ENCODE measurements at places on chromosomes 5 and 9.

DNA sequence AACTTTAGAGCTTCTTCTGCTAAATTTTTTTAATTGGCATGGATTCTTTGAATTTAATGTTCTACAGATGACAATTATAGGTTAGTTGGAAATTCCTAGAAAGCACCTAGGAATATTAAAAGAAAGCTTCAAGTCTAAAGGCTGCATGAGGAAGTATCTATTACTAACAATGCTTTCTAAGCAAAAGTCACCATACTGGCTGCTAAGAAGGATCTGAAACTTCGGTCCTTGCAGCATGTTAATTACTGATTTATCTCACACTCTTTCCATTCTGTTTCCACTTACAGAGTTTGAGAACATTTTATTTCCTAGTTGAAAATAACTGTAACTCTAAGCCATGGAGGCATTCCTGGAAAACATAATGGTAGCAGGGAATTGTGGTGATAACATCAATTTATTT, 8.4 kb downstream of the SEMA6A start:
- DNase-seq: no peak

DNA sequence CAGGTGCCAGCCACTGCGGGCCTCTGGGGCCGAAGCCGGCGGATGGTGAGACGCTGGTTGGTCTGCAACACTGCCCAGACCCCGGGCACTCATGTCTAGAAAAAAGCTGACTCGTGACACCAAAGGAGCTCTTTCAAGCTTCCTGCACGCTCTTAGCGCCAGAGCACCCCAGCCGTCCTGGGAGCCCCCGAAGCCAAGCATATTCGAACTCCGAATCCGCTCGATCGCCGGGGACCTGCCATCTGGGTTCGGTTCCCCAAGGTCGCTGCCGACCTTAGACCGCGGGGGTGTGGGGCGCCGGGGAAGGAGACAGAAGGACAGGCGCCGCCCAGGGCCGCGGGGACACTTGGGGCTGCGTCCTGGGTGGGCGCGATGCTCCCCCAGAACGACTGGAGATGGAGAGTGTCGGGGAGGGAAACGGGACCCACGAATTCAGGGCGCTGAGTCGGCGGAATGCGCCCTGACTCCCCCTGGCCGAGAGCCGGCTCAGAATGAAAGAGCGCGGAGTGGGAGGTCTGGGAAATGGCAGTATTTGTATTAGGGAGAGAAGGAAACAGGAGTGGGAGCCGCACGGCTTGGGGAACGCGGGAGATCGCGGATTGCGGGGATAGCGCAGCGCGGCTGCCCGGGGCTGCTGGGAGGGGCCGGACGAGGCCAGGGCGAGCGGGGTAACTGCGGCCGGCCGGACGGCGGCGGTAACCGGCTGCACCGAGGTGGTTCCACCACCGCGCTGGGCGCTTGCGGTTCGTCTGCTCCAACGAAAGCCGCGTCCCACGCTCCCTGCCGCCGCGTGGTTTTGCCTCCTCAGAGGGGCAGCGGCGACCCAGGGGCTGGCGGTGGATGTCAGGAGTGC, 20.1 kb upstream of the MARCHF6 start:
- no peak for DNase-seq

- no peak for DNase-seq
These were observed 381.6 kb downstream of the TMEM38B start for GRCh38 chr9:106075960-106076327.

GRCh38 chr5:77645995-77646639, 7.6 kb upstream of the OTP start:
- DNase-seq: no peak

GRCh38 chr9:12702160-12702758, 9.1 kb downstream of the TYRP1 start:
- no peak for DNase-seq

- no peak for DNase-seq
These were observed 467.9 kb upstream of the DAB2 start for GRCh38 chr5:39892708-39893107.

GRCh38 chr5:38639377-38640358, 83.2 kb upstream of the LIFR start:
- DNase-seq: no peak

DNA sequence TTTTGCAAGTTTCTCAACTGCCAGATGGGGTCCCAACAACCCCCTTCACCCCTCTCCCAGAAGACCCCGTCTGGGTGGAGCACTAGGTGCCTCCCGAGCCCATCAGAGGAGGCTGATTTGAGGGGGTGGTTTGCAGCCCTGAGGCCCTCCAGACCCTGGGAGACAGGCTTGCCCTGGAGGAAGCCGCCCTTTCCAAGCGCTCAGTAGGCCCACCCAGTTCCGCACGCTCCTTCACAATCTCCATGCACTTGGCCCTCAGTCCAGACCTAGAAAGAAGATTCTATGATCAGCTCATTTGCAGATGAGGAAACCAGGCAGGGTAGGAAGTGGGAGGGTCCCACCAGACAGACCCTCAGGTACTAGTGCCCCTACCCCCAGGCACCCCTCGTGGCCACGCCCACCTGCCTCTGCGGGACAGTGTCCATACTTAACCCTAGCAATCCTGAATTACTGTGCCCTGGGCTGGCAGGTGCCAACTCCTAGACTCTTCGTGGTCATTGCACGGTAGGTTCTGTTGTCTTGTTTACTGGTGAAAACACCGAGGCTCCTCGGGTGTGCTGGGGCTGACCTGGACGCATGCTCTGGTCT, 22.3 kb downstream of the OR2V1 start:
- DNase-seq: no peak

GRCh38 chr5:16510098-16510497, 44.5 kb upstream of the ZNF622 start:
- DNase-seq: no peak

GRCh38 chr9:95171596-95171995, 145.9 kb downstream of the FANCC start:
- DNase-seq: no peak

GRCh38 chr9:20197976-20198685, 409.3 kb upstream of the SLC24A2 start:
- no peak for DNase-seq

DNA sequence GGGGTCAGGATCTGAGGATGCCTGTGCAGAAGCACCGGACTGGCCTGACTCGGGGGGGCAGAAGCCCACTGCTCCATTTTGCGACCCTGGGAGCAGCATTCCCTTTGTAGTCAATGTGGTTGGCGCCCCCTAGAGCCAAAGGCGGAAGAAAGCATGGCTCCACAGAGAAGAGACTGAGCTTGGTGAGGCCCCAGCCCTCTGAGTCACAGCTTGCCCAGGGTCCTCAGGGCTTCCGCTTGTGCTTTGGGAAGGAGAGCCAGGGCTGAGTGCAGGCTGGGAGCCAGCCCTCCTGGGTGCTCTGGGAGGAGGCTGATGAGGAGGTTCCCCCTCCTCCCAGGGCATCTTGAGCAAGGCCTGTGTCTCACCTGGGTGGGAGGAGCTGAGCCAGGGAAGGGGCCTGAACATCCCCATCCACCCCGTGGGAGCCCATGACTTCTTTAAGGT, 5.5 kb upstream of the AQP3 start:
- DNase-seq: no peak

DNA sequence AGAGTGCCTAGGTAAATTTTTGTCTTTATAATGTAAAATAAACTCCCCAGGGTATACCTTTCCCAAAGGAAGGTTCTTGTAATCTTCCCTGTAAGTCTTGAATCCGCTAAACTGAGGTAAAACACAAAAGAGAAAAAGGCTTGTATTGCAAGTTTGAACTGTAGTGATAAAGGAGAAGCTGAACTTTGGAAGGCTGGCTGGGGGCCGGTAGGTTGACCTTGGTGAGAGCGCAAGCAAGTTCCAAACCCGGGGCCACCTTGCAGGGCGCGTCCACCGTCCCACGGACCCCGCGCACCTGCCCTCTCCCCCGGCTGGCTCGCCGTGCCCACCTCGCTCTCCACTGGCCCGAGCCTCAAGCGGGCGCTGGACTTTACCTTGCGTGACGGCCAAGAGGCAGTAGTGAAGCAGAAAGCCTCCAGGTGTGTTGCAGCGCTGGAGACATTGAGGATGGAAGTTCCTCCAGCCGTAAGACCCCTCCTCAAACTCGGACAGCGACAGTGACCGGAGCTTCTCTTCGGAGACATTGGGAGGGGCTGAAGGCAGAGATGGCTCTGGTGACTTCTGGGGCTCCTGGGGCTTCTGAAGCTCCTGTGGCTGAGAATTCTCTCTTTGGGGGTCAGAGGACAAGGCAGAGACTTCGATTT, 428 bp downstream of the SLCO4C1 start:
- DNase-seq: no peak

DNA sequence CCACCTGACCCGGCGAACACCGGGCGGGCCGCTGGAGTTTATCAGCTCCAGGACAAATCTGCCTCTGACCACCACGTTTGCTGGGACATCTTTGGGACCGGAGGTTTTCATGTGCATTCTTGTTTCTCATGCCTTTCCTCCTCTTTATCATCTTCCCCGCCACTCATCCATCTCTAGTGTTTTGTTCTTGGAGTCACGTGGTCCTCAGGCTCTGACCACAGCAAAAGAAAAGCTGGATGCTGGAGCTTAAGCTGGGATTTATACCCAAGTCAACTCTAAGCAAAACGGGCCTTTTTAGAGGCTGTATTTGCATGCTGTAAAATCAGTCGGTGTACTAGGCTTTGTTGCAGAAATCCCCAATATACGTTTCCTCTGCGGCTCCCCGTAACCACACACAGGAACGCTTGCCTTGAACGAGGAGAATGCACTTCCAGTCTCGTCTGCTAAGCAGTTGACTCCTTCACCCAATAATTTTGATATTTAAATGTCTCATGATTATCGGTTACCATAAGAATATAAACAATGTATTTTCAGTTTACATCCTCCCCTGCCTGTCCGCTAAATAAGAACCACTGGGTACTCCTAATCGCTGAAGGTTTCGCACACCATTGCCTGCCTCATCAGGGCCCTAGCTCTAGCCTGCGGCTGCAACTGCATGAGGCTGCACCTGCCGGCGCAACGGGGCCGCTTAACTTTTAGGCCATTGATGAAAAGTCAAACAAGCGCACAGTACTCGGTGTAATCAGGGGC, 560 bp upstream of the NDUFS6 start:
- DNase-seq: no peak

- no peak for DNase-seq
These were observed 125.5 kb upstream of the IFNE start for GRCh38 chr9:21607576-21607975.

- no peak for DNase-seq
These were observed 188.2 kb downstream of the DMRT2 start for GRCh38 chr9:1238407-1238806.

DNA sequence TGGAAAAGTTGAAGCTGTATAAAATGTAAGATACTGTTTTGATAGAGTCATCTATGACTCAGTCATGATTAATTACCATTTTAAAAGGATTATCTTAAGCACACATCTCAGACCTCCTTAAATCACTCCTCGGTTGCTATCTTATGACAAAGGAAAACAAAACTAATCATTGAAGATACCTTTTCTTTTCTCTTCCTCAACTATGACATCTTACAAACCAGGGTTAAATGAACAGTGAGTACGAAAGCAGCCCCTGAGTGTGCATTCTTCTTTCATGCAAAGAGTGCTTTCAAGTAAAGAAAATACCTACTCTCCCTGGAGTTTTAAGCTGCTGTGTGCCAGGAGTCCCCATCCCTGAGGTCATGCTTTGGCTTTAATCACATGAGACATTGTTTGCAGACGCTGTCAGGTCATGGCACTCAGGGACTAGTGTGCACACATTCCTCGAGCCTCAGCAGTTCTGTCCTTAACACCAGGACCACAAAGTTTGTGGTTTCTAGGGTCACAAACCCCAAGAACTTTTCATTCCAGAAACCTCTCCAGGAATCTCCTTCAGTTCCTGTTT, 86.7 kb upstream of the ICE1 start:
- DNase-seq: no peak

GRCh38 chr9:14214065-14214684, 99.8 kb downstream of the NFIB start:
- no peak for DNase-seq

GRCh38 chr5:83721953-83722901, 1.6 kb upstream of the HAPLN1 start:
- DNase-seq: no peak

GRCh38 chr9:90816690-90817089, 15.1 kb downstream of the SYK start:
- DNase-seq: no peak

- no peak for DNase-seq
These were observed 6.9 kb upstream of the SCAMP1 start for GRCh38 chr5:78353520-78353919.

- no peak for DNase-seq
These were observed 7.3 kb upstream of the LMX1B start for GRCh38 chr9:126606483-126606870.

GRCh38 chr5:129094087-129094923, at the start of gene ISOC1:
Gene ISOC1 (plus strand): TSS chr5:129094749. CDS start chr5:129094767, 18 bp downstream.
- peak; percentile 89 for DNase-seq

DNA sequence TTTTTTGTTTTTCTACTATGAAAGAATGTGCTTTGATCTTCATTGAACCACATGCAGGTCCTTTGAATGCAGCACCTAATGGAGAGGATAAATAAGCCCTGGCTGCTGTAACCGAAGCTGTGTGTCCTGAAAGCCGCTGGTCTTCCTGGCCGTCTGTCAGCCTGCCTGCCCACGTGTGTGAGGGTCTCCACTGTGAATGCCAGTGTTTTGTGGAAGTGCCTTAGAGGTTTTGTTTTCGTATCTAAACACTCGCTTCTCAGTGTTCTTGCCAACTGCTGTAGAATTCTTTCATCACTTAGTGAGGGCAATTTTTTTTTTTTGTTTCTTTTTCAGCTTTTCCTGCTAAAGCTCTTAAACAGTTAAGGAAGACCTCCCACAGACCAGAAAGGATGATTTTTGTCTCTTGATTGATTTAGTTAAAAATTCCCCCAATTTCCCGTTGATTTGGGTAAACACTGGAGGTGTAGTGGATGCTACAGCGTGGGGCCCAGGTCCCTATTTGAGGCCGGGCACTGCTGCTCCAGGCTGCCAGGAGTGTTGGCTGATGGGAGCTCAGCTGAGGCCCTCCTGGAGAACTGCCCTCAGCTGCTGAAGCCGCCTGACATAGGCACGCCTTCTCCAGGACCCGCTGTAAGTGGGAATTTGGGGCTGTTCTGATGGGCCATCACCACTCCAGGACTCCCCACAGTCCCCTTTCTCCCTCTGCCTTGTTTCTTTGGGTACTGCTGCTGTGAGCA, 29.2 kb upstream of the PTCH1 start:
- DNase-seq: no peak

- no peak for DNase-seq
These were observed 15.5 kb upstream of the CTNNA1 start for GRCh38 chr5:138737494-138738265.

DNA sequence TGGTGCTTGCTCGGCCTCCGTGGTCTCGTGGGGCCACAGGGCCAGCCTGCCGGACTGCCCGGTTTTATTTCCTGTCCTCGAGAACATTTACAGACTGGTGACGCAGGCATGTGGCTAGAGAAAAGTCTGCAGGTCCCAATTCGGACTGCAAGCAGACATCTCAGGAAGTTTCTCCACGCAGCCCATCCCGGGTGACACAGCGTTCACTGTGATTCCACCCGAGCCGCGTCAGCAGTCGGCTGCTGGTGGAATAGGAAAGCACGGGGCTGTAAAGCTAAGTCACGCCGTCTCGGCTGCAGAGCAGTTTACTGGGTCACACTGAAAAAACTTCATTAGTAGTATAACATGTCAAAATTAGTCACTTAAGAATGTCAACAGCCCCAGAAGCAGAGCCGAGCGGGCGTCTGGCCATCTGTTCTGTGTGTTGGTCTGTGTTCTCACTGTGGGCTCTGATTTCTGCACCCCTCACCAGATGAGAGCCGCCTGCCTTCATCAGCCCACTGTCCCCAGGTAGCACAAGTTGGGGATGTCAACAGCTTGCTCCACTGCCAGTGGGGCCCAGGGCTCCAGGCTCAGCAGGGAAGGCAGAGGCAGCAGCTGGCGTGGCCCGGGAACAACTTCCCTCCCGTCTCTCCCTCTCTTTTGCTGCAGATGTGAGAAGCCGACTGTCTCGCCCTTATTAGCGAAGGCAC, 363.7 kb downstream of the IRX2 start:
- no peak for DNase-seq

- DNase-seq: no peak
These were observed 25.2 kb upstream of the TNIP1 start for GRCh38 chr5:151106043-151106442.

All from stimulated activated CD8-positive, alpha-beta memory T cell treated with anti-CD3 and anti-CD28 coated beads, Interleukin-15, amount 100 ng/mL, for 48 hours (primary cell).